ENCODE measurements at places on chromosomes 16 and 17. TPM values are rescaled to one million over a fixed set of nuclear protein-coding genes. Genes with fewer than 3 reads are reported as not detected.

UBFD1 gene
- total RNA-seq: 54.9 TPM

DNA sequence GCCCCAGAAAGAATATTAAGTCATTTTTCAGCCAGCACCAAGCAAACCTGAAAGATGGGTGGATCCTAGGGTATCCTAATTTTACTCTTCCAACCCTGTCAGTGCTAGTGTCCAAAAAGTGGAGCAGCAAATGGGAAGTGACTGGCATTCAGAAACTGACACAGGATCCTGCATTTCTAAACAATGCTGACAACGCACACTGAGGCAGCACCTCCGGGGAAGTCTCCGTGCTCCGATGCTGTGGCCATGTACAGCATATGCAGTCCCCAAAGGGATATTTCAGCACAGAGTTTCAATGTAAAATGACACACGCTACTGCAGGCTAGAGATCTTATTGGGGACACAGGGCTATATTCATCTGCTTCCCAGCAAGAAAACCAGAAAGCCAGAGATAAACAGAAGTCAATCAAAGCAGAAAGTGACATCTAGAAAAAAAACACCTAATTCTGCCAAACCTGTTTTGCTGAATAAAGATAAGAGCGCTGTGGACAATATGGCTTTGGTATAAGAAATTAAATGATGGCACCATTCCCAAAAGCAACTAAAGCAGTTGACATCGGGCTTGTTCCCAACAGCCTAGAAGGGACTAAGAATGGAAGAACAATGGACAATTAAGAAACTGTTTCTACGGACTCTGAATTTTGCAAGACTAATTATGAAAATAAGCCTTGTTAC is 17.3 kb downstream of the XYLT1 start:
- no peak overlapping the region for H3K4me3 ChIP-seq
- H3K27ac ChIP-seq: no peak overlapping the region
- peaks cover 49% of the 10 kb centered on the region for H3K4me1 ChIP-seq
- DNase-seq: no peak

DNA sequence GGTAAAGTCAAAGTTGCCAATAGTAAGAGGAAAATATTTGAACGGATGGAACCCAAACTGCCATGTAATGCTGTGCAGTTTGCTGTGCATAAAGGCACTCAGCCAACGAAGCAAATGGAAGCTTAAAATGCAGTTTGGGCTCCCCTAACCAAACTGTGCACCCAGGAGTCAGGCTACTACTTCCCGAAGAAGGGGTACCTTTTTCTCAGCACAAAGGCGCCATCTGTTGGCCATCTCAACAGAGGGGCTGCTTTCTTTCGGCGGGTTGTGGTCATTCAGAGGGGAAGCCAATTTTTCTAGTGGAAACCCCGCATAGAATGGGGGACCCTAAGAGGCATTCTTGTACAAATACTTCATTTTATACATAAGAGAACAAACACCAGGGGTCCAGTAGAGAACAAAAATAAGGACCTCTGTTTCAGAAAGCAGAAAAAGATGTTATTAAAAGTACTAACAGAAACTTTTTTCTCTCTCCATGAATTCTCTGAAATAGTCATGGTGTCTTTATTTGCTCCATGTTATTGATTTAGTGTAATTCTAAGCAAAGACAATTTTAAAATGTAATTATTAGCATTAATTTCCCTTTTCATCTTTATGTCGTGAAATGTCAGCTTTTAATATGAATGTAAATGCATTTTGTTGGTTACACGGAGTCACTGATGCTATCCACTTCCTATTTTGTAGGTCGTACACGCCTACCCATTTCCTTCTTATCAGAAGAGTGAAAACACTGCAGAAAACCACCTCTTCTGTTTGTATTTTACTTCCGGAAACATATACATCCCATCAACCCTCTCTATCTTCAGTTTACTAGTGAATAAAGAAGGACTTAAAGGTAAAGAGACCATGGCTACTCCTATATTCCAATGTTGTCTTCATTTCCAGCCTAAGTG is 453.3 kb downstream of the KCNJ2 start:
- DNase-seq: no peak
- no peak overlapping the region for H3K27ac ChIP-seq
- no peaks in the 10 kb centered on the region for H3K27me3 ChIP-seq
- H3K36me3 ChIP-seq: no peaks in the 10 kb centered on the region

PSME3IP1 gene
- total RNA-seq: 116 TPM

GRCh38 chr17:39555368-39555767 is 52.4 kb downstream of the NEUROD2 start:
- H3K4me3 ChIP-seq: no peak overlapping the region
- DNase-seq: no peak
- peaks cover 36% of the 10 kb centered on the region for H3K36me3 ChIP-seq
- H3K27ac ChIP-seq: no peak overlapping the region

GRCh38 chr17:21201298-21201595 is 12.7 kb downstream of the TMEM11 start:
- H3K4me3 ChIP-seq: no peak overlapping the region
- H3K36me3 ChIP-seq: peaks cover 21% of the 10 kb centered on the region
- no peak overlapping the region for H3K27ac ChIP-seq
- H3K27me3 ChIP-seq: no peaks in the 10 kb centered on the region

Data from activated T-helper 1 cell treated with anti-CD3 and anti-CD28 coated beads, Interleukin-12 subunit alpha, Interleukin-12 subunit beta, Interleukin-2, Interleukin-4 antibody, amounts not matched to agents 30 ng/mL and 10 ng/mL and 1 ng/mL, durations not matched to agents 14 hours and 24 hours and 36 hours (primary cell).